ENCODE measurements at places on chromosomes 16 and 17.
A peak's percentile ranks its signal among the peaks of the same experiment; 100 is the strongest.

GRCh38 chr17:2844416-2844815 is 48.2 kb downstream of the RAP1GAP2 start:
- DNase-seq, result no peak

DNA sequence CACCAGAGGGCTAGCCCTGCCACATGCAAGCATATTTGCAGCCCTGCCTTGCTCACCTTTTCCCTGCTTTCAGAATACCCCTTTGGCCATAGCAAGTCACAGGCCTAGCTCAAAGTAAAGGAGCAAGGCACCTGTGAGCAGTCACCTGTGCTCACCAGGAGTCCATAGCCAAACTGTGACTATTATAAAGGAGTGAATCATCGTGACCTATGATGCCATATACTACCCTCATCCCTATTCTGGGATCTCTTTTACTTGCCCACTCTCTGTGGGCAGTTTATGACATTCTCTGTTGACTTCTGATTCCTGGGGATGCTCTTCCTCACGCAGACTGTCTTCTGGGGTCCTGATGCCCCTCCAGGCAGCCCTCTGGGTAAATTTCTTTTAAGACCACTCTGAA is 200.5 kb upstream of the NLRP1 start:
- DNase-seq, result no peak

DNA sequence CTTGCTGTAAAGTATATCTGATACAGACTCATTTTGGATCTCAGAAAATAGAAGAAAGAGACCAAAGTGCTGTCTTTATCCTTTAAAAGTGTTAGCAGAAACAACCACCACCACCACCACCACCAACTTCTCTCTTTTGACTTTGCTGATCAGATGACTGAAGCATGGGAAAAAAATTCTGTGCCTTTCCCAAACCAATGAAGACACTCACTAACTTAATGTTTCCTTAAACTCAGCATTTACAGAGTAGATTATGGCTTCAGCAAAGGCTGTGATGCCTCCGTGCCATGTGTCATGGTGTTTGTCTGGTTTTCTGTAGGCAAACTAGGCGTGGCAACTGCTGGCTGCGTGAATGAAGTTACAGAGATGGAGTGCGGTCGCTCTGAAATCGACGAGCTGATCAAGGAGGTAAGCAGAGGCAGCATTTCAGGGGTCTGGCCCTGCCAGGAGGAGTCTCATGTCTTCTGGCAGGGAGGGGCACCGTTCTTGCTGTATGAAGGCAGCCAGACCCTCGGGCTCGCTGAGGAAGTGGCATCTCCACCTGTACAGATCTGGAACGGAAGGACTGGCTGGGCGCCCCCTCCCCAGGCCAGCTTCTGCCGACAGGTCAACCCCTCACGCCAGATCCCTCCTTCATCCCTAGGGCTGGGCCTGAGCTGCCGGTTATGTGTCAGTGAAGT is 12.4 kb downstream of the IRF8 start:
- no peak for DNase-seq

- DNase-seq, result no peak
Measured at GRCh38 chr16:69294051-69294450, 17.1 kb upstream of the VPS4A start.

GRCh38 chr17:72056727-72057290 is 64.0 kb upstream of the SOX9 start:
- DNase-seq, result no peak

DNA sequence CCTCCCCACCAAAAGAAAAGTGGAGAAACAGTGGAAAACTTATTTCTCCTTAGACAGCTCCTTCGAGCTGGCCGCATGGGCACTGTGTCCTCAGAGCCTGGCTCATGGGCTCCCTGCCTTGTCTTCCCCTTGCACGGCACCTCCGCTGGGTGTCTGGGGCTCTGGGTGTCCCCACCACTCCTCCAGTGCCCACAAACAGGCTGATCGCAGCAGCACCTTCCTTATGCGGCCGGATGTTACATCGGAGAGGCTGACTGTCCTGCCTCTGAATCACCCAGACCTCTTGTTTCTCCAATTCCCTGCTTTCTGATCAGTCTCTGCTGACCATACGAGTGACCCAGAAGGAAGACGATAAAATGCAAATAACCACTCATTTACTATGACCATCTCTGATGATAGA is 121.7 kb downstream of the SLC39A11 start:
- no peak for DNase-seq

- DNase-seq, result peak; percentile 12
Measured at GRCh38 chr16:74667255-74667700, 601 bp upstream of the RFWD3 start.

GRCh38 chr17:56085576-56086267 is 67.6 kb upstream of the ANKFN1 start:
- no peak for DNase-seq

DNA sequence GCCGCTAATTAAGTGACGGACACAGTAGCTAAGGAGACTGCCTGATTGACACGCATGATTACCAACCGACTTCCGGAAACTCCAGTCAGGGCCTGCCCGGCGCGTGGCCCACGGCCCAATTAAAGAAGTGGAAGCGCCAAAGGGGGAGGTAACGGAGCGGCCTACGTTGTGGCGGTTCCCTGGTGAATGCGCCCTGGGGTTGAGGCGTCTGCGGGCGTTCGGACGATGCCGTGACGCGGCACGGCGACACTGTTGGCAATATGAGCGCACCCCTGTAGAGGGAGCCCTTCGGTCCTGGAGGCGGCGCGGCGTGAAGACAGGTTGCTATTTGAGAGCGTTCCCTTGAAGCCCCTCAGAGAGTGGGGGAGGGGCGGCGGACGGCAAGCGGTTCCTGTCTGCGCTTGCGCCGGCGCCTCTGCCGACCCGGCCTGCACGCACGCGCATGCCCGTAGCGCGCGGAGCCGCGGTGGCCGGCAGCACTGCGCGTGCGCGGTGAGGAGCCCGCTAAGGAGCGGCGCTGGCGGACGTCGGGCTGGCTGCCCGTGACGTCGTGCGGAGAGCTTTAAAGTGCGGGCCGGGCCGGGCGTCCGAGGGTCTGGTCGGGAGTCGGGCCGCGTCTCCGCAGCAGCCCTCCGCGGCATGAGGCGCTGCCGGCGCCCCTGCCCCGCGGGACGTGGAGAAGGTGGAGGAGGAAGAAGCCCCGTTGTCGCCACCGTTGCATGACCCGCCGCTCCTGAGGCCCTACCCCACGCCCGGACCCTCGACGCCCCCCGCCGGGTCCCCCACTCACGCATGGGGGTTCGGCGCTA is at the start of gene ALKBH5:
Gene ALKBH5 (plus strand): TSS at position 495 of the 809 bp plus-strand sequence. CDS start 416 bp downstream, outside the sequence.
- DNase-seq, result peak; percentile 100

DNA sequence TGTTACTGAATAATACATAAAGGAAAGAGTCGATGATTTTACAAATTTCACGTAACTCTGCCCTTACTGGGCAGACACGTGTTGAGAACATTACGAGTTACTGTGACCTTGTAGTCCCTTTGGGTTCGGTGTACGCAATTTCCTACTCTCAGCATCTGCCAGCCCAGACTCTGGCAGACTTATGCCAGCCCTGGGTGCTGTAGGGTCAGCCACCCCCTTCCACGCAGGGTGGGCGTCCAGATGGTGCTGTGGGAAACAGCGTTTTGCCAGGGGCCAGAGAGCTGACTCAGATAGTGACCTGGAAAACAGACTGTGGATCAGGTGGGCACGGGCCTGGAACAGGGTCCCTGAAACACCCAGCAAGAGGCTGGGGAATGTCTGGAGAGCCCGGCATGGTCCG is 148.9 kb downstream of the RPTOR start:
- no peak for DNase-seq

- DNase-seq, result no peak
Measured at GRCh38 chr16:68981971-68982370, 123.5 kb upstream of the HAS3 start.
